GM19239 (cell line): ENCODE measurements at places on chromosomes 1 and 21.

DNA sequence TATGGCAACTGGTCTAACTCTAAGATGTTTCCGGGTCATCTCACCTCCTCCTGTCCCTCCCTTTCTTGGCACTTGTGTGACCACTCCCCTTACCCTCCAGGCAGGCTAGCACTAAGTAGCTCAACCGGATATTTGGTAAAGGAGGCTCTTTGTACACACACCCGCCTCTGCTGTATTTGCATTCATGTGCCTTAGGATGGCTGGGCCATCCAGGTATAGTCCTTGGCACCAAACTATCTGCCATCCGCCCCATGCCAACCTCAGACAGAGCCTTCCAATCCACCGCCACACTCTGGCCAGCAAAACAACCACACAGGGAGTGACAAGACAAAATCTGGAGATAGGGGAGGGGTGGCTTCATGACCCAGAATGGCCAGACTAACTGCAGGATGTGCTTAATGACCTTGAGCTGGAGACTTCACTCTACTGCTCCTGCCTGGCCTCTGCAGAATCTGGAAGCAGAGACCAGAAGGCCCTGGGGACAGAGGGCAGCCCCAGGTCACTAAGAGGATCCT is 59.5 kb downstream of the CDK18 start:
- no peak for DNase-seq

GRCh38 chr21:41775149-41775472 is 8.3 kb upstream of the RIPK4 start:
- DNase-seq, result no peak

- DNase-seq, result no peak
Measured at GRCh38 chr1:167109125-167109524, 15.2 kb downstream of the STYXL2 start.

GRCh38 chr1:69328186-69328585 is 239.5 kb upstream of the LRRC7 start:
- no peak for DNase-seq

- no peak for DNase-seq
Measured at GRCh38 chr1:101406271-101406670, 169.5 kb downstream of the S1PR1 start.

GRCh38 chr1:15341634-15342407 is 67.9 kb upstream of the EFHD2 start:
- DNase-seq, result no peak

DNA sequence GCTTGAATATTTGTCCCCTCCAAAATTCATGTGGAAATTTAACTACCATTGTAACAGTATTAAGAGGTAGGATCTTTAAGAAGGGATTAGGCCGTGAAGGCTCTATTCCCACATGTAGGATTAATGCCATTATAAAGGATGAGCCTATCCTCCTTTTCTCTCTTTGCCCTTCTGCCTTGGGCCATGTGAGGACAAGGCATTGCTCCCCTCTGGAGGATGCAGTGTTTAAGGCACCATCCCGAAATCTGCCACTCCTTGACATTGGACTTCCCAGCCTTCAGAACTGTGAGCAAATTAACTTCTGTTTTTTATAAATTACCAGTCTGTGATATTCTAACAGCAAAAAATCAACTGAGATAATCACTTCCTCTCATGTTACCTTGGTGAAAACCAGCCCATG is 124.4 kb downstream of the TOMM20 start:
- no peak for DNase-seq

DNA sequence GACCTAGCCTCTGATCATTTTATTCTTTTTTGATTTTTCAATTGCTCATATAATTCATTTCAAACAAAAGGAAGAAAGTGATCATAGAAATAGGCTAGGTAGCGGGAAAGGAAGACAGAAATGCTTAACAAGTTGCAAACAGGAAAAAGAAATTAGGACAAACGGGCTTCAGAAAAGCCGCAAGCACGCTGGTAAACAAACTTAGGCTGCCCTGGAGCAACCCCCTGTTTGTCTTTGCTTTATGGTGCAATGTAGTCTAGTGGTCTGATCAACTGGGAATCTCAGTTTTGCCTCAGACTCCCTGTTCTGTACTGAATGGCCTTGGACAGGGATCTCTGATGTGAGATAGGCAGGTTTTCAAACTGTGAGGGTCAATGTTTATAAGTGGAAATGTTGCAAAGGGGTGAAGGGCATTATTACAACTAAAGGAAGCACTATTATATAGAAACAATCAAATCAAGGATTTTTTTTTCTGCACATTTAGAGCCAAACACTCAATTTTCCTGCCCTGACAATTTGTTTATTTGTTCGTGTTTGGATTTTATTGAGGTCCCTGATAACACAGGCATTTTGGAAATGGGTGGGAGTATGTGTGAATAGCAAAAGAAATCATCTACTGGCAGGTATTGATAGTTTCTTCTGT is 146.8 kb upstream of the NRIP1 start:
- DNase-seq, result no peak

- DNase-seq, result no peak
Measured at GRCh38 chr1:234875328-234875952, 253.2 kb downstream of the TOMM20 start.

DNA sequence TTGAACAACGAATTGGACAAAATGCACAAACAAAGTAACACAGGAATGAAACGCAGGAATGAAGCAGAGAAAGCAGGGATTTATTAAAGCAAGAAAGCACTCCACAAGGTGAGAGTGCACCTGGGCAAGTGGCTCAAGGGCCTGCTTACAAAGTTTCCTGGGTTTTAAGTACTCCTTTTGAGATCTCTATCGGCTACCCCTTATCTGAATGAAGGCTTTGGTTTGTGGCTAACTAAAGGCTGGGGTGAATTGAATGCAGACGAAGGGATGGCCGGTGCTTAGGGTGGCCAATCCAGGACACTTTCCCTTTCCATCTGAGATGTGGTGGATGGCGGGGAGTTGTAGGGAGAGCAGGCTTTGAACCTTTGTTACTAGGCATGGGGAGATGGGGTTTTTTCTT is 151.4 kb upstream of the KIAA0040 start:
- no peak for DNase-seq

DNA sequence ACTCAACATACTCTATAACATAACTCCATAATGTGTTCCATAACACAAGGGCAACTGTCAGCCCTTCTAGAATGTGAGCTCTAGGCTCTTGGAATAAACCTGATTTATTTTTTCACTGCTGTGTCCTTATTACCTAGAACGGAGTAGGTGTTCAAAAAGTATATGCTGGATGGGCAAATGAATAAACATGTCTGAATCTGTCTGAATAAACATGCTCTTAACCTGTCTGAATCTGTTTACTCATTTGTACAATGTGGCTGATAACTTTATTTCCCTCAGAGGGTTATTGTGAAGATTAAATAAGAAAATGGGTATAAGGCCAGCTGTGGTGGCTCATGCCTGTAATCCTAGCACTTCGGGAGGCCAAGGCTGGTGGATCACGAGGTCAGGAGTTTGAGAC is 42.3 kb downstream of the AZIN2 start:
- DNase-seq, result no peak

- DNase-seq, result no peak
Measured at GRCh38 chr1:14263225-14263624, 335.3 kb upstream of the KAZN start.
